DMS53 (cell line): ENCODE measurements at places on chromosomes 2 and 18.
A peak's percentile ranks its signal among the peaks of the same experiment; 100 is the strongest.

DNA sequence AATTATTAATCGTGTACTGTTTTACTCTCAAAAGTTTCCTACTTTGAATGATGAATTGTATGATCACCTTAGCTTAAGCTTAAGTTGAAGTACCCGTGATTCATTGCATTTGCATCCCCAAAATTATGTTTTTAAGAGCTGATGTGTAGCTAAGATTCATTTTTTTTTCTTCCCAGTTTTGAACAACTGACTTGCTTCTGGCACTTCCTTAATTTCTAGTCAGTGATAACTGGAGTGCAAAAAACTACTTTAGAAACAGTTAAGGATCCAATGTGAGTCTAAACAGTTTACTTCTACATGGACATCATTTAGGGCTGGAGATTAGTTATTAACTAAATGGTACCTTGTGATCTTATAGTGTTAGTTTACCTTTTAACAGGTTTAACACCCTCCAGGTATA, 124.0 kb upstream of the CAVIN2 start:
- DNase-seq = peak; percentile 26

- DNase-seq = peak; percentile 44
Measured at GRCh38 chr2:175883586-175884194, 118.4 kb downstream of the LNPK start.

DNA sequence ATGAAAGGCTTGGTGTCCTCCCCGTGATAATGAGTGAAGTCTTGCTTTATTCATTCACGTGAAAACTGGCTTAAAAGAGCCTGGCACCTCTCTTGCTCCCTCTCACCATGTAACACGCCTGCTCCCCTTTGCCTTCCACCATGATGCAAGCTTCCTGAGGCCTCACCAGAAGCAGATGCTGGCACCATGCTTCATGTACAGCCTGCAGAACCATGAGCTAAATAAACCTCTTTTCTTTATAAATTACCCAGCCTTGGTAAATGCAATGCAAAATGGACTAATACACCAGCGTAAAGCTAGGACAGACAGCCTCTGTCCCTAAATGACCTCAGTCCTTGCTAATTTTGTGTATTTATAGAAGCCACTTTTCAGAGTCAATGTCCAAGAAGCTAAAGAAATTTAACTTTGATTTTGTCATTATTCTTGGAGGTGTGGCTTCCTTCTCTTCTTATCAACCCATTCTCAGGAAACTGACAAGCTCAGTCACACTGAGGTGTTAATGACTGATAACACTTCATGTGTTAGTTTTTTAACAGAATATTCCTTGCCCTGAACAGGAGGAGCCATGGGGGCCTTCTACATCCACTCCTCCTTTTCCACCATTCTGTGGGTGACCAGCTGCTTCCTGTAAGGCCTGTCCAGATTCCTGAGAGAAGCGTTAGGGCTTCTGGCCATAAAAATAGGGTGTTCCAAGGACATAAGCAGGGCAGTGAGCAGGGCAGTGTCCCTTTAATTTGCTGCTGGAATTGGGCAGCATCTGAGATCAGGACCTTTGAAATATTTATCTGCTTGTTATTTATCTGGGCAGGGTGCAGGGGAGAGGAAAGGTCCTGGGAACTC, 38.0 kb upstream of the EPAS1 start:
- peak; percentile 14 for DNase-seq

DNA sequence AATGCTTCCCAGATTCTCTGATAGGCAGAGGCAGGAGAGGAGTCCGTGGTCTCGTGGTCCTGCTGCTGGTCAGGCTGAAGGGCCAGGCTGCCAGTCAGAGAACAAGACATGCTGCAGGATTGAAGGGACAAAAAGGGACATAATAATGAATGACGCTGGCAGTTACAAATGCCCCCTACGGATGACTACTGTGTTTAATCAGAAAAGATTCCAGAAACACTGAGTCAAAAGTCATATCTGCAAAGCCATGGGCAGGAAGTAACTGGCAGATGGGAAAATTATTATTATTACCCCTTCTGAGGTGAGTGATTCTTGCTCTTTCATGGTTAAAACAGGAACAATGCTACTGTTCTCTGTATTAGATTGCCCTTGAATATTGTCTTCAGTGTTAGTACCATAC, 19.0 kb downstream of the LCT start:
- DNase-seq = no peak

DNA sequence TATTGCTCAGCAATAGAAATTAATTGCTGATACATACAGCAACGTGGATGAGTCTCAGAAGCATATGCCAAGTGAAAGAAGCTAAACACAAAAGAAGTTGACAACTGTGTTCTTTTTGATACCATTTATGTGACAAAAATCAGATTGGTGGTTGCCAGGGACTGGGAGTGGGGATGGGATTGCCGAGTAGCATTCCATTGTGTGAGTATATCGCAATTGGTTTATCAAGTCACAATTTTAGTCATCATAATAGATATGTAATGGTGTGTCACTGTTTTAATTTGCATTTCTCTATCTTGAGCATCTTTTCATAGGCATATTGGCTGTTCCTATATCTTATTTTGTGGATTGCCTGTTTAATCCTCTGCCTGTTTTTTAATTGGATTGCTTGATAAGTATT, 20.9 kb downstream of the STRADB start:
- DNase-seq = no peak

DNA sequence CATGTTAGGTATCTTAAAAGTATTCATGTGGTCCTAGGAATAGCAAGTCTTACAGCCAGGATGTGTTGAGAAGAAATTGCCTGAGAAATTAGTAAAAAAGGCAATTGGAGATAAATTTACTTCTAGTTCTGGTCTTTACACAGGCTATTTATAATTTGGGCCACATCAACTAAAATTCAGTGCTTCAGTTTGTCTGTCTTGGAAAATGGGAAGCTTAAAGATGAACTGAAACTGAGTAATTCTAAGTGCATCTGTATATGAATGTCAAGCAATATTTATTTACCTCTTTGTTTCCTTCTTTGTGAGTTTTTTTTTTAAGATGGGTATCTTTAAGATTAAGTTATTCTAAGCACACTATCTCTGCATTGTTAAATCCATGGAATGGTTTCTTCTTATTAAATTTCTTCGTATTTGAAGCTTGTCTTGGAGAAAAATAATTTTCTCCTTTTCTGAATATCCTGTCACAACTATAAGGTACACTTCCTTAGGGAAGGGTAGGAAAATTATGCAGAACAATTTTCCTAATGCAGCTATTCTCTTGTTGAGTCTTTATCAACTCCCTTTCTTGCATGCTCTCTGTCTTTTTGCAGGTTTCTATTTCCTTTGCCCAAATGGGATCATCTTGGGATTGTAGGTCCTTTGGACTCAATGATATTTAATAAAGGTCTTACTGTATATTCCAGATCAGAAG, 39.7 kb upstream of the MMADHC start:
- DNase-seq = no peak

- no peak for DNase-seq
Measured at GRCh38 chr2:100195942-100196341, 53.6 kb upstream of the AFF3 start.

GRCh38 chr2:90207454-90208058, 1516.1 kb downstream of the RPIA start:
- peak; percentile 45 for DNase-seq

DNA sequence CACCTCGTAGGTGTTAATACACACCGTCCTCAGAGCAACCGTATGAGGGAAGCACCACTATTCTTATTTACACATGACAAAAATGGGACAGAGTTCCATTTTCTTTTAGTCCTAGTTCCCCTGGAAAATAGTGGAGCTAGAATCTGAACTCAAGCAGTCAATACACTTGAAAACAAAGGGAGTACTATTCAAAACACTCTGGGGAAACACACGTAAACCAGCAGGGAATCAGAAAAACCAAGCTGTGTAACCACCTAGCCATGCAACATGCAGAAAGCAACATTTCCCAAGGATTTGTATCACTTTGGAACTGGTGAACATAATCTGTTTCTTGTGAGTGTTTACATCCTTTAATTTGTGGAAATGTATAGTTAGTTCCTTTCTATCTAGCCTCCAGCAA, 208.2 kb downstream of the UBE2E3 start:
- no peak for DNase-seq

GRCh38 chr18:13775058-13775457, 48.6 kb downstream of the RNMT start:
- no peak for DNase-seq

DNA sequence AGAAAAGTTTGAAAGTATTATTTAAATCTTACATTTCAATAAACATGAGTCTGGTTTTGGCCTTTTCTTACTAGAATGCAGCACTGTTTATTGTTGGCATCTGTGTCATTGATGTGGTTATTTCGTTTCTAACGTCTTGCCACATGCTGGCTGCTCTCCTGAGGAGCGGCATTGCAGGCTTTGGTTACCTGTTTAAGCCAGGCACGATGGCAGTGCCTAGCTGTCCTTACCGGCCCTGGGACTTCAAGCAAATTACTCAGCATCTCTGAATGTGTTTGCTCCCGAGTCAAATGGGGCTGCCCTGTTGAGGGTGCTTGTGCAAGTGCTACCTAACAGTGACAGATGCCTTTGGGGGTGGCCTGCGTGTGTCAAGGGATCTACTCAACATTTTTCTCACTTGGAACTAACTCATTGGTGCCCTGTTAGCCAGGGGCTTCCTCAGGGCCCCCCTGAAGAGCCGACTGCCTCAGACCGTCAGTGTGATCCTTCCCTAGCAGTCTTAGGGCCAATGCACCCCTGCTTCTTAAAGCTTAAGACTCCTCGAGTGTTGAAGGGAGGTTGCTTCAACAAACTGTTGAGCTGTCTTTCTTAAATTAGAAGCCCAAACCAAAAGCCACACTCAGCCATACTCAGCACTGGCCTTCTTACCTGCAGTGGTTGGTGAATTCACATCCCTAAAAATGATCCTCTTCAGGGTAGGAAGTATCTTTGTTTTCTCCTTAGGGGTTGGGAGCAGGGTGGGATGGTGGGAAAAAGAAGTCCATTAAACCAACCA, 151.5 kb downstream of the NCK2 start:
- no peak for DNase-seq

GRCh38 chr18:67134911-67135310, 381.6 kb downstream of the DSEL start:
- DNase-seq = peak; percentile 47

- no peak for DNase-seq
Measured at GRCh38 chr2:39816428-39816827, 37.4 kb upstream of the THUMPD2 start.

DNA sequence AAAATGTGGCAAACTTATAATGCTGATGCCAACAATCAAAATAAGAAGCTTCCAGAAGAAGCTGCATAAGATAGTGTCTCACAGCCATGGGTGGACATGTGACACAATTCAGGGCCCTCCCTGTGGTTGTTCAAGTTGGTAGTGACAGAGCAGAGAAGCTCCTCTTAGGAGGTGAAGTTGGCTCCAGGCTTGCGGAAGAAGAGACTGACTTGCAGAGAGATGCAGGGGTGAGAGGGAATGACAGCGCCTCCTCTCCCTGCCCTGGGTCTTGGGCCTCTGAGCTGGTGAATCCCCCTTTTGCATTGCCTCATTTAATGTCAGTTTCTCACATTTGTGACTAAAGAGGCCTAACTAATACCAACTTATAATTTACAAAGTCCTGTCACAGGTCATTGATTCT, 23.0 kb upstream of the RHOB start:
- DNase-seq = no peak

- no peak for DNase-seq
Measured at GRCh38 chr2:237747189-237747588, 51.4 kb upstream of the RBM44 start.
